Osteoblast (primary cell): ENCODE measurements at places on chromosomes 5 and 9. TPM values are rescaled to one million over a fixed set of nuclear protein-coding genes. Genes with fewer than 3 reads are reported as not detected.

The FBP1 gene
- total RNA-seq: 0.72 TPM in 1 of 2 replicates, not detected in the other

The PTPN3 gene
- 2.9 TPM in 2 replicates for total RNA-seq

The IL13 gene
- total RNA-seq: under 0.01 TPM in 1 of 2 replicates, not detected in the other

The FAT2 gene
- 0.36 and 0.59 TPM in 2 replicates for total RNA-seq

The ARL15 gene
- total RNA-seq: 25.3 and 29.8 TPM in 2 replicates
